Activated CD4-positive, alpha-beta T cell treated with anti-CD3 and anti-CD28 coated beads for 4 hours (primary cell): ENCODE measurements at places on chromosomes 1 and 21.

- no peak for DNase-seq
These were observed 3.0 kb downstream of the ARTN start for GRCh38 chr1:43936431-43937151.

- no peak for DNase-seq
These were observed 2.5 kb upstream of the TMEM201 start for GRCh38 chr1:9586147-9586766.

DNA sequence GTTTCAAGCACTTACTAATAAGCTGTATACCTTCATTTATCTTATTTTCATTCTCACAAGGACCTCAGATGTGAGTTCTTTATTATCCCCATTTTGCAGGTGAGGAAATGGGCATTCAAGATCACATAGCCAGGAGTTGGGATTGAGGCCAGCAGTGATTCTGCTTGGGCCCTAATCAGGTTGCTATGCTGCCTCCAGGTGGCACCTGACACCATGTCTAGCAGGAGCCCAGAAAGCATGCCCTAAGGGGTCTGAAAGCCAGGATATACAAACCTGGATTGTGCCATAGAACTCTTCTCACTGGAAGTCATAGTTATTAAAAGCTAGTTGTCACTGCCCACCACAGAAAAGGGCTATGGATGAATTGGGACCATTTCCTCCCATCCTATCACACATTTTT is 61.1 kb downstream of the FYB2 start:
- DNase-seq: no peak

DNA sequence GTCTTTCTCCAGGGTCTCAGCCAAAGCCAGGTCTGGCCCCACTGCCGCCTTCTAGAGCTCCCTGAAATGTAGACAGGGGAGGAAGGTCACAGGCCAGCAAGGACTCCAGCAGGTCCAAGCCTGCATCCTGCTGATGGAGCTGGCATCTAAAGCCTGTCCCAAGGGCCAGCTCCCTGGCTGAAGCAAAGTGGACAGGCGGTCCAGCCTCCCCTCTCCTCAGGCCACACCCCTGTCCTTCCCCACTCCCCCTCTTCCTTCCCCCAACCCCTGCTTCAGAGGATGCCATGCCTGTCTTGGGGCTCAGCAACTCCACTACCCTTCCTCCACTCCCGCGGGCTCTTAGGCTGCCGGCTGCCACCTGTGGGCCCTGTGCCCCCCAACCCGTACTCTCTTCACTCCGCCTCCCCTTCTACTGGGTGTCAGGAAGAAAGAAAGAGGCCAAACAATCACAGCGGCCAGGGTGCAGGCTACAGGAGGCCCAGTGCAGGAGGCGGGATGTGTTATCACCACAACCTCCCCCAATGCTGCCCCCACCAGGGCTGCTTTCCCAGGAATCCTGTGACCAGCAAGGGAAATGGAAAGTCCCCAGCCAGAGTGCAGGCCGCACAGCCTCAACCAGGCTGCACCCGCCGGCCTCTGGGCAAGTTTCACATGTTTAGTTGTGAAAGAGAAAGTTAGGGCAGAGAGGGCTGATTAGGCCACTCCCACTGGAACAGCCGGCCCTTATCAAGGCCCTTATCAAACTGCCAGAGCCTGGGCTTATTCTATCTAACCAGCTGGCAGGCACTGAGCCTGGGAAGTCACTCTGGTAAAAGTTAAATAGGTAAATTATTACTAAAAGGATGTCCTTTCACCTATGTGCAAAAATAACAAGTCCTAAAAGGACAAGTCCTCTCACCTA is 34.1 kb downstream of the ACOT7 start:
- peak; percentile 57 for DNase-seq

DNA sequence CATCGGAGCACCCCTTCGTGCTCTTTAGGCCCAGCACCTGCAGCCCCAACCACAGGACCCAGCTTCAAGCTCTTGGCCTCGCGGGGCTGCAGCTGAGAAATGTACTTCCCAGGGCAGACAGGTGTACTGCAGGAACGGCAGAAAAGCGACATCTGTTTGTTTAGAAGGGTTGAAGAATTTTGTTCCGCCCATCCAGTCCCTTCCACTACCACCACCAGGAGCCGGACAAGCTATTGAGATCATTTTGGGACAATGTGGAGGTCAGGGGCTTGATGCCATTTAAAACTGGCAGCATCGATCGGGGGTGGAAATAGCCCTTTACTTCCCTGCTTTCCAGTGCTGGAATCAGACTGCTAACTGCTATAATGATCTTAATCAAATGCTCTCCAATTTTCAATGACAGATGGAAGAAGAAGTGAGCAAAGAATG is 1.7 kb downstream of the SERTAD4 start:
- DNase-seq: no peak

DNA sequence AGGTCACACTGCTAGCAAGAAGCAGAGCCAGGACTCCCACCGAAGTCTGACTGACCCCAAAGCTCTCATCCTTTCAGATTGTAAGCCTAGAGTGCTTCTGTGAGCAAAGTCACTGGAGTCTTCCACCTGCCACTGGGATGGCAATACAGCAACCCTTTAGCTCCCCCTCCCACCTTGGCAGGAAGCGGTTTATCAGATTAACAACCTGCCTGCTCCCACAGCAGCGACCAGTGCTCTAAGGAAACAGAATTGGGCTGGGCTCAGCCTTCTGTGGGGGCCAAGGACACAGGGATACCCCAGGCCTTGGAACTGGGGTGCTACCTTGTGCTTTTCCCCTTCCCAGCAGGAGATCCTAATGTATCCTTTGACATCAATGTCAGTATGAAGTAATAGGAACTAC is 76.0 kb downstream of the GFI1 start:
- DNase-seq: peak; percentile 32

DNA sequence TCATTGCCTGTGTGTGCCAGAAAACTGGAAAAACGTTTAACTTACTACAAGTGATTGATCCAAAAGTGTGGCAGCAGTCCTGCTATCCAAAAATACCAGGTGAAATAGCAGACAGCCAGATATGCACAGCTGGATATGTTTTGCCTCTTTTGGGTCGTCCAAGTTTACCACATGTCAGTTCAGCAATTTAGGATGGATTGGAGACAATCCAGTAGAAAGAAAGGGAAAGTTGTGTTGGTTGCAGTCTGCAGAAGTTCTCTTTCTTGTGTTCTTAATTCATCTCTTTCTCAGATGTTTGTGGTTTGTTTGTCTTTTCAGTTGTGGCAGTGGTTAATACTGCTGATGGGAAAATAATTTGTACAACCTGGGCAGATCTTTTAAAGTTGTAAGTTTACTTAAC is 645.0 kb downstream of the PTPRC start:
- no peak for DNase-seq

GRCh38 chr1:209659909-209660308 is 7.7 kb upstream of the LAMB3 start:
- no peak for DNase-seq

DNA sequence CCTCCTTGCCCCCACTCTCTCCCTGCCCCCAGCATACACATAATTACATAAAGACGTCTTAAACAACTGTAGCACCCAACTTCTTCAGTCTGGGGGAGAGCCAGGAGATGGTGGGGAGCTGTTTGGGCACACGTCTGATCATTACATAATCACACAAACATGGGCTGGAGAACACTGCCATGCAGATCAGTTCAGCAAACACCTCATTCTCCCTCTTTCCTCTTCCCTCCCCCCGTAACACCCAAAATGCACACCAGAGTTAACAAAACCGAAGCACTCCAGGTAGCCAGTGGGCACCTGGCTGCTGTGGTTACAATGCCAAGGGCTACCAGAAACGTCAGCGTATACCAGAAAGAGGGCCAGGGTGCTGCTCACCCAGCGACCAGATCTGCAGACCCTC is 1.6 kb downstream of the HIVEP3 start:
- no peak for DNase-seq

DNA sequence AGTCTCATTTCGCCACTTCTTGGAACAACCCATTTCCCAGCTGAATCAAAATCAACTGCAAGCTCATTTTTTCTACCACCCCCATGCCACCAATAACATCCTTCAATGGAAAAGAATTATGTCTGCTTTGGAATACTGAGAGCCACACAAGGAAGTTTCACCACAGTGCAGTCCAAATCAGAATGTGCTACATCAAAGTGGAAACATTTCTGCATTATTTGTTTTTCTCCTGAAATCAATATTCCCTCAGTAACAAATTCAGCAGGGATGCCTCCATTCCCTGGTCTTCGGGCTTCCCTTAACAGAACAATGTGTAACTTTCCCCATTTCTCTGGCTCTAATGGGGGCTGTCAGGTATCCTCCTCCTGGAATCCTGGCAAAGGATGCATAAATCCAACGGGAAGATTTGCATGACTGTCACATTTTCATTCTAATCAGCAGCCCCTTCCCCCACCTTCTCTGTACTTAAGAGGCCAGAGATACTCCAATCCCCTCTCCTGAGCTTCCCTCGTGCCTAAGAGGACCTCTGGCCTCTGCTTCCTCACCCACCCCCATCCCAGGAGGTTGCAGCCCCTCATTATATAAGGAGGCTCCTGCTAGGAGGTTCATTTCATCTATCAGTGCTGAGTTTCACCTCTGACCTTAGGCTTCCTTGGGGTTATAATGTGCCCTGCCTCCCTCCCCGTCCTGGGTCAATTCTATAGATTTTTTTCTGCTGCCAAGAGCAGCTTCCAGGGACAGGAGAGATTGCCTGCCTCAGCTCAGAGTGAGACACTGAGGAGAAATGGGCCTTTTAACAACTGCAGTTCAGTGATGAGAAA is 201.1 kb downstream of the OMA1 start:
- no peak for DNase-seq

- no peak for DNase-seq
These were observed 218.1 kb downstream of the ST6GALNAC3 start for GRCh38 chr1:76292418-76293184.

DNA sequence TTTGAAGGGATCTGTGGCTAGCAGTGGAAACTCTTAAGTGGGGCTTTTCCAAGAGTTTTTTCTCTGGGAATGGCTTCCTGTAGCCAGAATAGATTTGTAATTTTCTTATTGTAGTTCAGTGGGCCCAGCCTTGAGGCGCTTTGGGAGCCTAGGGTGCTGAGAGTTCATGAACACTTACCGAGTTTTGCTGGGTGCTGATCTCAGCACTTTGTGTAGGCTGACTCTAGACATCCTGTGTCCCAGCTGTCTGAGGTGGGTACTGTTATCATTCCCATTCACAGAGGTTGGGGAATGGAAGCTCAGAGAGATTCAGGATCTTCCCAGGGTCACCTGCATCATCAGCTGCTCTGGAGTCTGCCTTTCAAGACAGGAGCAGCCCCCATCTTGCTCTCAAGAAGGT is 7.0 kb downstream of the PPFIA4 start:
- DNase-seq: no peak

- DNase-seq: no peak
These were observed 1.9 kb downstream of the CCT3 start for GRCh38 chr1:156336242-156336641.

DNA sequence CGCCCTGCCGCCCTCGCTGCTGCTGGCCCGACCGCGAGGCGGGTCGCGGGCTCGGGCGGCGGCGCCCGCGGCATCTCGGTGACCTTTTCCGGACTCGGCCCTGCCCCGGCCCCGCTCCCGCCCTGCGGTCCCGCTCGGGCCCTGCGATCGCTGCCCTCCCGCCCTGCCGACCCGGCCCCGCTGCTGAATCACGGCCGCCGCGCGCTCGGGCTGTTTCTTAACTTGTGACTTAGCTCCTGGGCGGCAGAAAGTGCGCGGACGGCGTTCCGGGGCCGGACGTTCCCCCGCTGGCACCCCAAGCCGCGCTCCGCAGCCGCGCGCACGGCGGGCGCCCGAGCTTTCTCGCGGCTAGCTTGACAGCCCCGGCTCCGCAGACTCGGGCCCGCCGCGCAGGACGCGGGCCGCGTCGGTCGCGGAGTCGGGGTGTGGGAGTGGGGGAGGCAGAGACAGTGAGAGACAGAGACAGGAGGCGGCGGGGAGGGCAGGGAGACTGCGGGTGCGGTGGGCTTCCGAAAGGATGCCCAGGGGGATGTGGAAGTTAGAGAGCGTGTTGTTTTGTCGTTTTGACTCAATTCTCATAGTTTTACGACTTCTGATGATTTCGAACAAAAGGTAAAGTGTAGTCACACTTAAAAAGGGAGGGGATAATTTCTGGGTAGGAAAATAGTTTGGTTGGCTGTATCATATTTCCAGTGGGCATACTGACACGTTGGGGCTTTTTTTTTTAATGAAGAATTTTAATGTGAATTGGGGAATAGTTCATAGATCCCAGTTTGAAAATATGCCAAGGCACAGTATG is 49.8 kb downstream of the PRDM2 start:
- peak; percentile 26 for DNase-seq

DNA sequence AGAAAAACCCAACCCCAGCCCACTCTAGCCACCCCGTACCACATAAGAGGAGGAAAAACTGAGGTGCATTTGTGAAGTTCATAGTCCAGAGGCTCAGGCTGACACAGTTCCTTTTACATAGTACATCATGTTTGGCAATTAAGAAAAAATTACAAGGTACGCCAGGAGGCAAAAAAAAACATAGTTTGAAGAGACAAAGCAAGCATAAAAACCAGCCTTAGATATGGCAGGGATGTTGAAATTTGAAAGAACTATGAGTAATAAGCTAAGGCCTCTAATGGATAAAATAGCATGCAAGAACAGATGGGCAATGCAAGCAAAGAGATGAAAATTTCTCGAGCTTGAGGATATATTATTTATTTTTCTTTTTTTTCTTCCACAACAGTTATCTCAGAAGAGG is 31.9 kb downstream of the MIXL1 start:
- no peak for DNase-seq

DNA sequence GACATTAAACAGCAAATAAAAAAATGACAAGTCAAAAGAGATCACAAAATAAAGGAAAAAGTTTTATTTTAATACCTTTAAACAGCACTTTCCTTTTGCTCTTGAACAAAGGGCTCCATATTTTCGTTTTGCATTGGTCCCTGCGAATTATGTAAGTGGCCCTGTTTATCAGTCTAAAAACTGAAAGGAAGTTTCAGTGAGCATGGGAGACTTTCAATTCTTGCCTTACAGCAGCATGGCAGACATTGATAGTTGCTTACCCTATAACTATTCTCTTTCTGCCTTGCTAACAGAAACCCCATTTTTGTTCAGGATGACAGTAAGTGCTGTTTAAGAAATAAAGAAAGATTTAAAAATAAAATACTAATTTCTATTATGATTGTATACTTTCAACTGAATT is 5.2 kb upstream of the SH3GLB1 start:
- no peak for DNase-seq

- DNase-seq: no peak
These were observed 84.8 kb downstream of the KCND3 start for GRCh38 chr1:111904478-111905218.

DNA sequence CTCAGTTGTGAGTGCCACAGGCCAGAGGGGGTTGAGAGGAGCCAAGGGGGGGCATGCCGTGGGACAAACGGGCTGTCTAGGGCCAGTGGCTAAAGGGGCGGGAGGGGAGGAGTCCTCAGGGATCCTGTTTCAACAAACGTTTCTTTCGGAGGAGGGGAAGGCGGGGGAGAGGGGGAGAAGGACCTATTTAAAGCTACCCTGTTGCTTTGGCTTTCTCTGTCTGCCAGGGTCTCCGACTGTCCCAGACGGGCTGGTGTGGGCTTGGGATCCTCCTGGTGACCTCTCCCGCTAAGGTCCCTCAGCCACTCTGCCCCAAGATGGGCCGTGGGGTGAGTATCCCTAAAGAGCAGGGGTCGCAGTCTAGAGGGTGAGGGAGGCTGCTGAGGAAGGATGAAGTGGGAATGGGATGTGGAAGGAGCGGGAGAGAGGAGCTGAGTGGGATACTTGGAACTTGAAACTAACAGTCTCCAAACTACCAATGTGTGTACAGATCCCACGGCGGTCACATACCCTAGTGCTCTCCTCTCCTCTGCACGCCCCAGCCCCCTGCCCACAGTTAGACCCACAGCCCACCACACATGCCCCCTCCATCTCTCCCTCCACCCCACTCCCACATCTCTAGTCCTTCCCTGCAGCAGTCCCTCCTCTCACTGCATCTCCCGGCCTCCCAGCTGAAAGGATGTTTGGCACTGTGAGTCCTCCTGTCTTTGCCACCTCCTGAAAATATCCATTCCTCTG is at the start of gene ATP1A2:
ATP1A2 (plus strand) TSS at position 215 of the 738 bp plus-strand sequence; CDS start at position 318, 103 bp downstream.
- DNase-seq: no peak
